Adrenal gland (tissue), 19 donors: ENCODE measurements at places on chromosomes 13 and 19. TPM values are rescaled to one million over a fixed set of nuclear protein-coding genes. Genes with fewer than 3 reads are reported as not detected.

The C13orf42 gene
- total RNA-seq = not detected

The STAP2 gene
- 47.5 TPM for total RNA-seq

The SLITRK1 gene
- not detected for total RNA-seq

GRCh38 chr13:113466383-113466782 is 13.1 kb upstream of the ADPRHL1 start:
- no peaks in the 10 kb centered on the region for H3K27me3 ChIP-seq
- no peaks in the 10 kb centered on the region for H3K36me3 ChIP-seq
- no peaks in the 10 kb centered on the region for H3K4me1 ChIP-seq

- H3K4me1 ChIP-seq = no peaks in the 10 kb centered on the region
- no peak overlapping the region for H3K4me3 ChIP-seq
- H3K27ac ChIP-seq = no peak overlapping the region
- H3K36me3 ChIP-seq = no peaks in the 10 kb centered on the region
- no peak for DNase-seq
Observed at GRCh38 chr13:45943120-45943519, 91.6 kb upstream of the SIAH3 start.

GRCh38 chr13:31168736-31169135 is 7.0 kb upstream of the HSPH1 start:
- H3K36me3 ChIP-seq = no peaks in the 10 kb centered on the region
- no peak overlapping the region for H3K4me3 ChIP-seq
- H3K4me1 ChIP-seq = no peaks in the 10 kb centered on the region
- H3K27ac ChIP-seq = no peak overlapping the region
- no peaks in the 10 kb centered on the region for H3K27me3 ChIP-seq
- no peak for DNase-seq

DNA sequence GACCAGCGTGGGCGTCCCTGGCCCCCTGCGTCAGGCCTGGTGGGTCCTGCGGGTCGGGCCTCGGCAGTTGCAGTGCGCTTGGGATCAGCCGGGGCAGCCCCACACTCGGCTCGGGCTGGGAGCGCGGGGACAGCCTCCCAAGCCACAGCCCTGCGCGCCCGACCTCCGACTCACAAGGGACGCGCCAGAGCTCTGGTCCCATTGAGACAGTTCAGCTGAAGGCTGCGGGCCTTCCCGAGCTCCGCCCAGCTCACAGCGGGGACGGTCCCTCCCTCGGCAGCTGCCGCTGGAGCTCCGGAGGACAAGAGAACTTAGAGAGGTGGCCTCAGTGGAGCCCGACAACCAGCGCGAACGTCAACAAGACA is 45.7 kb upstream of the ZNF730 start:
- no peaks in the 10 kb centered on the region for H3K36me3 ChIP-seq
- DNase-seq = no peak
- no peaks in the 10 kb centered on the region for H3K27me3 ChIP-seq
- no peak overlapping the region for H3K4me3 ChIP-seq
- no peak overlapping the region for H3K27ac ChIP-seq
- no peaks in the 10 kb centered on the region for H3K4me1 ChIP-seq

The CYP2F1 gene
- total RNA-seq = not detected

The CGB7 gene
- total RNA-seq = 0.28 TPM

DNA sequence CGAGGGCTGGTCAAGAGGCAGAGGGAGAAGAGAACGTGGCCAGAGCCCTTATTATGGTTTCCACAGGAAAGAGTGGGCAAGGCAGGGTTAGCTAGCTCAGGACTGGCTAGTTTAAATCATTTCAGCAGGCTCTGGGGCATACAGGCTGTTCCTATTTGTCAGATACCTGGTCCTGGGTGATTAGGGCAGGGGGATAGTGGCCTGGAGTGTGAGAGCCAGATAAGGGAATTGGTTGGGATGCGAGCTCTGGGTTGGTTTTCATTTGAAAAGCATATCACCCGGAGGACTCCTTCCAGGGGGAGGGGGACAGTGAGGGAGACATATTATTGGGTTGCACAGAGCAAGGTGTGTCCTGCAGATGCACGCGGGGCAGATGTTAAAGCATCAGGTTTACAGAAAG is 75.3 kb upstream of the CLDN10 start:
- no peak overlapping the region for H3K27ac ChIP-seq
- H3K27me3 ChIP-seq = no peaks in the 10 kb centered on the region
- DNase-seq = no peak
- H3K4me1 ChIP-seq = peaks cover 13% of the 10 kb centered on the region

- DNase-seq = no peak
- H3K27me3 ChIP-seq = no peaks in the 10 kb centered on the region
- H3K36me3 ChIP-seq = peaks cover 58% of the 10 kb centered on the region
- H3K4me3 ChIP-seq = no peak overlapping the region
- H3K27ac ChIP-seq = no peak overlapping the region
Observed at GRCh38 chr19:55227241-55228014, 1.1 kb downstream of the TMEM86B start.

The FXYD3 gene
- total RNA-seq = 4.6 TPM

The KLK14 gene
- total RNA-seq = not detected

The KLK4 gene
- not detected for total RNA-seq

GRCh38 chr19:8302734-8303133 is 5.4 kb downstream of the CD320 start:
- peak; percentile 11 for DNase-seq
- no peaks in the 10 kb centered on the region for H3K36me3 ChIP-seq
- H3K4me1 ChIP-seq = peaks cover 5% of the 10 kb centered on the region
- H3K4me3 ChIP-seq = no peak overlapping the region
- no peaks in the 10 kb centered on the region for H3K27me3 ChIP-seq

The GPC6 gene
- 2.5 TPM for total RNA-seq

DNA sequence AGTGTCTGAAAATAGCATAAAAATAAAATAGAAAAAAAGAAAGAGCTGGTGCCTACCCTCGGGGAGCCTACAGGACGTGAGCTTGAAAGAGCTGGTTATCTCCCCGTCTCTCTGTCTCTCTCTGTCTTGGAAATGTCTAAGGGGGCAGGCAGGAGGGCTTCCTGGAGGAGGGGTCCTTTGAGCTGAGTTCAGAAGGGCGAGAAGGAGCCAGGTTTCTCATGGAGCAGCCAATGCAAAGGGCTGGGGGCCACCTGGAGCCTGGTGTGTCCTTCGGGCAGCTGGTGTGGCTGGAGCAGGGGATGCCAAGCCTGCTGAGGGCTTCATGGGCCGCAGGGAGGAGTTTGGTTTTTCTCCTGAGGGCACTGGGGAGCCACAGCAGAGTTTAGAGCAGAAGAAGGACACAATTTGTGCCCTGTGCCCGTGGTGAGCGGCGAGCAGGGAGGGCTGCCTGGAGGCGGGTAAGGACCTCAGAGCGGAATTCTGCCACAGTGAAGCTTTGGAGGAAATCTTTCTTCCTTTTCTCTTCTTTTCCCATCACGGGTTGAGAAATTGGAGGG is 38.7 kb downstream of the EFNA2 start:
- peaks cover 5% of the 10 kb centered on the region for H3K27me3 ChIP-seq
- no peak for DNase-seq
- H3K4me3 ChIP-seq = no peak overlapping the region
- H3K27ac ChIP-seq = no peak overlapping the region

DNA sequence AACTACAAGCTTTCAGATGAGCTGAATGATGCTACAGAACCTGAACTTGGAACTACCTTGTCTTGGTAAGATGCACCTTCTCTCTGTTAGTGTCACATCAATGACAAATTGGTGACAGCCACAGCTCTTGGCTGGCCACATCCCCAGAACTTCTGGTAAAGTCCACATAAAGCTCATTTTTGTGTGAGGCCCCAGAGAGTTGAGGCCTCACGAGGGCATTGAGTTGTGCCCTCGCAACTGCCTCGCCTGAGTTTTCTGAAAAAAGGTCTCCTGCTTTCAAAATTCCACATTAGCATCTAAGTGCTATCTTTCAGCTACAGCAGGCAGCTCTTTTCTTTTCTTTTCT is 42.6 kb downstream of the MRPL57 start:
- no peak overlapping the region for H3K27ac ChIP-seq
- peaks cover 3% of the 10 kb centered on the region for H3K27me3 ChIP-seq
- H3K36me3 ChIP-seq = no peaks in the 10 kb centered on the region
- DNase-seq = no peak
- H3K4me3 ChIP-seq = no peak overlapping the region

GRCh38 chr13:67043901-67044300 is 186.2 kb downstream of the PCDH9 start:
- H3K27ac ChIP-seq = no peak overlapping the region
- no peak for DNase-seq
- no peak overlapping the region for H3K4me3 ChIP-seq
- no peaks in the 10 kb centered on the region for H3K27me3 ChIP-seq

GRCh38 chr19:18506101-18506930 is 15.6 kb downstream of the ELL start:
- H3K36me3 ChIP-seq = no peaks in the 10 kb centered on the region
- peaks cover 75% of the 10 kb centered on the region for H3K4me1 ChIP-seq
- H3K4me3 ChIP-seq = no peak overlapping the region
- DNase-seq = no peak
- H3K27me3 ChIP-seq = no peaks in the 10 kb centered on the region

DNA sequence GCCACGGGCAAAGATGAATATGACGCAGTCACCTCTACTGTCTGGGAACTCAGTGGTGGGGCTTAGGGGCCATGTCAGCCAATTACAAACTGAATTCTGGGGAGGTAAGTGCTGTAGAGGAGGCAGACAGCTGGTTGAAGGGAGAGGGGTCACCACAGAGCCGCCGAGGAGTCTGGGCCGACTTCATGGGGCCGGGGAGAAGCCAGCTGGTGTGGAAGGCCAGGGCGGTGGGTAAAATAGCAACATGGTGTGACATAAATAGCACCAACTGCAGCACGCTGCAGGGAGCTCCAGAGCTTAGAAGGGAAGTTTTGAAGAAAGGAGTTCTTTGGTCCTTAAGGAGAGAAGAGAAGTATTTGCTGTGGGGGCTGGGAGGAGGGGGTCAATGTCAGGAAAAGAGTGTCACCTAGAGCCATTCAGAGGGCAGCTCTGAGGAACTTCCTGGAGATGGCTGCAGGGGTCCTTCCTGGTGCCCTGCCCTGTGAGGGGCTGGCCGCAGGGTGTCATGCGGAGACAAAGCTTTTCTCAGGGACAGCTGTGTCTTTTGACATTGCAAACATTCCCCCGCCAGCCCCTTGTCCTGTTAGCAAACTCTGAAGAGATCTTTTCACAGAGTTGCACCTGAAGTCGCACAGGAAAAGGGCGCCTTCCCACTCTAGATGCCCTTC is 6.4 kb downstream of the METTL21C start:
- H3K27ac ChIP-seq = no peak overlapping the region
- DNase-seq = no peak
- no peaks in the 10 kb centered on the region for H3K4me1 ChIP-seq
- no peak overlapping the region for H3K4me3 ChIP-seq
- H3K36me3 ChIP-seq = no peaks in the 10 kb centered on the region

The S1PR4 gene
- 1.2 TPM for total RNA-seq

The KMT2B gene
- 41.8 TPM for total RNA-seq

DNA sequence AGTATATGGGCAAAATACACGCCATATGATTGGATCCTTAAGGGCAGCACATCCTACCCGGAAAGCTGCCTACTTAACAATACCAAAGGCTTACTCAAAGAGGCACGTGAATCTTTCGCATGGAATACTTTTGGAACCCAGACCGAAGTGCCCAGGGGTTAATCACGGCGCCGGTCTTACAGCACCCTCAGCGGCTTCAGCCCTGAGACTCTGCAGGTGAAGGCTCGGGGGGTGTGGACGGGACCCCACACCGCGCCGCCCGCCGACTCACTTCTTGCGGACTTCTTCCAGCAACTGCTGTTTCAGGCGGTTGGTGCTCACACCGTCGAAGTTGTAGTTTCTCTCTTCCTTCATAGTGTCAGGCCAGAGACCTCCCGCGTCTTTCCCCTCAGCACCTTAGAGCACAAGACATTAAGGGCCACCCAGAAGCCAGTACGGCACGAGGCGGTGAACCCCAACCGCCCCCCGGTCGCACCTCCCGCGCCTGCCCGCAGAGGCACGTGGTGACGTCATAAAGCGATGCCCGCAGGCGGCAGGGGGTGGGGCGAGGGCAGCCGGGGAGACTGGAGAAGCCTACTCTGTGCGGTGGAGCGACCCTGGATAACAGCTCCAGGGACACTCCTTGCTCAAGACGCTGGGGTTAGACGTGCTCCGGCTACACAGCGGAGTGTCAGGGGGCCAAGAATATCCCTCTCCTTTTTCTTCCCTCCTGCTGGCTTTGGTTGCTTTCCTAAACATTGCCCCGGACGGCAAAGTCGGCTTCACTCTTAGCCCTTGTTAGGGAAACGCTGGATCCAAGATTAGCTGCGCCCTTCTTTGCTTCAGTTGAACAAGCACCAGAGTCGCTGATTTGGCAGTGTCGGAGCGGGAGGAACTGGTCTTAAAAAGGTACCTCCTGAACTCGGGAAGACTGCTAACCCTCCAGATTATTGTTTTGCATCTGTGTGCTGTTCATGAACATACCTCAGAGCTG is at the start of gene CCDC169:
Gene CCDC169, minus strand, starts transcription at position 449 of the 973 bp plus-strand sequence. Its CDS starts 95 bp downstream, at position 354.
- peak within 1 kb of the TSS; percentile 44 for H3K27ac ChIP-seq
- no peaks in the 10 kb centered on the region for H3K36me3 ChIP-seq
- peak within 1 kb of the TSS; percentile 73 for H3K4me3 ChIP-seq

The SCN1B gene
- total RNA-seq = 9.5 TPM

- H3K27ac ChIP-seq = no peak overlapping the region
- no peaks in the 10 kb centered on the region for H3K36me3 ChIP-seq
- DNase-seq = no peak
- H3K27me3 ChIP-seq = no peaks in the 10 kb centered on the region
Observed at GRCh38 chr19:14439014-14439413, 5.9 kb downstream of the PKN1 start.

DNA sequence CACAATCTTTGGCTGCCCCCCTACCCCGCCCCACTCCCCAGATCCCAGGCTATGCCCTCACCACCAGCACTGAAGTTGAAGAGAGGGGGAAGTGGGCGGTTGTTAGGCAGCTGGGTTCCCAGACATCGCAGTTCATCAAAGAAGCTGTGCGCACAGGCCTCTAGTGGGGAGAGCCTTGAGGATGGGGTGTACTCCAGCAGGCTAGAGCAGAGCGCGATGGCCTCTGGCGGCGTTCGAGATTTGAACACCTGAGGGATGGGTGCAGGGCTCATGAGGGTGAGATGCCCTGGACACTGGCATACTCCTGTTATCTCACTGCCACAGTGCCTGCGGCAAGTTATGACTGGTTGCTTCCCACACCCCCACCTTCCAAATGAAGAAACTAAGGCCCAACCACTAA is 10.0 kb downstream of the GSK3A start:
- H3K36me3 ChIP-seq = peaks cover 86% of the 10 kb centered on the region
- no peak overlapping the region for H3K27ac ChIP-seq
- H3K27me3 ChIP-seq = no peaks in the 10 kb centered on the region
- H3K4me3 ChIP-seq = no peak overlapping the region
- peaks cover 11% of the 10 kb centered on the region for H3K4me1 ChIP-seq

DNA sequence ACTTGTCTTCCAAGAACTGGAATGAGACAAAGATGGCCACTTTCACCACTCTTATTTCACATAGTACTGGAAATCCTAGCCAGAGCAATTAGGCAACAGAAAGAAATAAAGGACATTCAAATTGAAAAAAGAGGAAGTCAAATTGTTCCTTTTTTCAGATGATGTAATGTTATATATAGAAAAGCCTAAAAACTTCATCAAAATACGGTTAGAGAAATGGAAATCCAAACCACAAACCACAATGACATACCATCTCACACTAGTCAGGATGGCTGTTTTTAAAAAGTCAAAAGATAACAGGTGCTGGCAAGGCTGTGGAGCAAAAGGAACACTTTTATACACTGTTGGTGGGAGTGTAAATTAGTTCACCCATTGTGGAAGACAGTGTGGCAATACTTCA is 113.3 kb upstream of the SPRY2 start:
- H3K36me3 ChIP-seq = no peaks in the 10 kb centered on the region
- no peaks in the 10 kb centered on the region for H3K27me3 ChIP-seq
- no peak for DNase-seq
- no peaks in the 10 kb centered on the region for H3K4me1 ChIP-seq
